ENCODE measurements at places on chromosomes 5 and 9.

DNA sequence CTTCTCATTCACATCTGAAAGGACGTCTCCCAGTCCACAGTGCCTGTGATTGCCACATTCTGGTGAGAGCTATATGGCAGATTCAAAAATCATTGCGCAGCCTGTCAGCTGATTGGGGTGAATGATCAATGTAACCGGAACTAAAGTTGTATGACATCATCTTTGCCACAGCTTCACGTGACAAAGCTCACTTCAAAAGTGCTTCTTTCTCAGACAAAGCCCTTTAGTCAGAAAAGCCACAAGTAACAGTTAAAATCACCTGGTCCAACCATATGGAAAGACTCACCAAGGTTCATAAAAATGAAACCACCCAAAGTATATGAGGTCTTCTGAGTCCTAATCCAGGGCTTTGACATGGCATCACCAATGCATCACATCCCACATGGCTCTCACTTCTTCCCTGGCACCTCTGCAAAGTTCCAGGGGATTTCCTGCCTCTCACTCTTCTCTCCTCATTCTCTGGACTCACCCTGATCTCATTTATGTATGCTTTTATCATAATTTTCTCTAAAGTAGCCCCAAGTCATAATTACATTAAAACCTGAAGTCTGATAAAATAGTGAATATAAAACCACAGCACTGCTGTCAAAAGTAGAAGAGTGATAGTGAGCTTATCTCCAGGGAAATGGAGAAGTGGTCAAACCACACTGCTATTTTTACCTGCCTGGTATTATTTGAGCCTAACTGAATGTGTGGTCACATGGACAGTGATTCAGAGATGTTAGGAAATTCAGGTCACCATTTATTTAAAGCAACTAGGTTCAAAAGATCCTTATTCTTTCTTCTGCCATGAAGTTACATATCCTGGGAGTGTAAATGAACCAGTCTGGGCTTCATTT is 193.1 kb upstream of the PTGER4 start:
- no peak for DNase-seq
- H3K27me3 ChIP-seq = no peaks in the 10 kb centered on the region
- H3K4me3 ChIP-seq = no peak overlapping the region
- no peaks in the 10 kb centered on the region for H3K36me3 ChIP-seq

- H3K4me1 ChIP-seq = no peaks in the 10 kb centered on the region
- no peak overlapping the region for H3K27ac ChIP-seq
- no peaks in the 10 kb centered on the region for H3K27me3 ChIP-seq
- H3K4me3 ChIP-seq = no peak overlapping the region
These were observed 296.6 kb downstream of the FBXL7 start for GRCh38 chr5:15796557-15796956.

DNA sequence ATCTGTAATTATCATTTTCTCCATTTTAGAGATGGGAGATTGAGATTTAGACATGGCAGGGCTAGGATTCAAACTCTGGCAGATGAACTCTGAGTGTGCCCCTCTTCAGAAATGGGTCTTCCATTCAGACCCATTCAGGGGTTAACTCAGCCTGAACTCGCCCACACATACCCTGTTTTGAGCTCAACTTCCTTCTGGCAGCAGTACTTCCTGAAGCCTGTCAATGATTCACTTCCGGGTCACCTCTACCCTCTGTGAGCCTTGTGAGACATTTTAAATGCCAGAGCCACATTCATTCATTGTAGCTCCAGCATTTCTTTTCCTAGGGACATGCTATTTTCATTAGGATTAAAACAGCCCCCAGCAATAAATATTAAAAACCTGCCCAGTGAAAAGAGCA is 209.3 kb upstream of the SLC24A2 start:
- no peaks in the 10 kb centered on the region for H3K4me1 ChIP-seq
- H3K27me3 ChIP-seq = no peaks in the 10 kb centered on the region
- no peak for DNase-seq
- H3K27ac ChIP-seq = no peak overlapping the region
- H3K4me3 ChIP-seq = no peak overlapping the region

GRCh38 chr5:33841891-33842290 is 49.9 kb downstream of the ADAMTS12 start:
- H3K4me3 ChIP-seq = no peak overlapping the region
- DNase-seq = no peak
- H3K36me3 ChIP-seq = no peaks in the 10 kb centered on the region
- H3K27ac ChIP-seq = no peak overlapping the region
- peaks cover 7% of the 10 kb centered on the region for H3K4me1 ChIP-seq

- no peaks in the 10 kb centered on the region for H3K36me3 ChIP-seq
- DNase-seq = no peak
- H3K27ac ChIP-seq = no peak overlapping the region
- peaks cover 5% of the 10 kb centered on the region for H3K4me1 ChIP-seq
- H3K4me3 ChIP-seq = no peak overlapping the region
These were observed 90.6 kb downstream of the PTCD2 start for GRCh38 chr5:72410688-72411295.

GRCh38 chr5:149374801-149375200 is 4.3 kb downstream of the IL17B start:
- DNase-seq = no peak
- H3K36me3 ChIP-seq = no peaks in the 10 kb centered on the region
- no peaks in the 10 kb centered on the region for H3K4me1 ChIP-seq
- no peaks in the 10 kb centered on the region for H3K27me3 ChIP-seq
- no peak overlapping the region for H3K27ac ChIP-seq

- H3K27ac ChIP-seq = no peak overlapping the region
- peaks cover 4% of the 10 kb centered on the region for H3K4me1 ChIP-seq
- H3K27me3 ChIP-seq = no peaks in the 10 kb centered on the region
- DNase-seq = no peak
- H3K4me3 ChIP-seq = no peak overlapping the region
These were observed 97.4 kb upstream of the ITGA1 start for GRCh38 chr5:52690236-52690768.

GRCh38 chr5:139131465-139131864 is 66.7 kb downstream of the SIL1 start:
- no peaks in the 10 kb centered on the region for H3K27me3 ChIP-seq
- no peaks in the 10 kb centered on the region for H3K36me3 ChIP-seq
- no peaks in the 10 kb centered on the region for H3K4me1 ChIP-seq
- H3K4me3 ChIP-seq = no peak overlapping the region

- no peaks in the 10 kb centered on the region for H3K36me3 ChIP-seq
- H3K4me1 ChIP-seq = no peaks in the 10 kb centered on the region
- H3K27me3 ChIP-seq = no peaks in the 10 kb centered on the region
- H3K4me3 ChIP-seq = no peak overlapping the region
These were observed 4.3 kb downstream of the LCP2 start for GRCh38 chr5:170293273-170293672.

DNA sequence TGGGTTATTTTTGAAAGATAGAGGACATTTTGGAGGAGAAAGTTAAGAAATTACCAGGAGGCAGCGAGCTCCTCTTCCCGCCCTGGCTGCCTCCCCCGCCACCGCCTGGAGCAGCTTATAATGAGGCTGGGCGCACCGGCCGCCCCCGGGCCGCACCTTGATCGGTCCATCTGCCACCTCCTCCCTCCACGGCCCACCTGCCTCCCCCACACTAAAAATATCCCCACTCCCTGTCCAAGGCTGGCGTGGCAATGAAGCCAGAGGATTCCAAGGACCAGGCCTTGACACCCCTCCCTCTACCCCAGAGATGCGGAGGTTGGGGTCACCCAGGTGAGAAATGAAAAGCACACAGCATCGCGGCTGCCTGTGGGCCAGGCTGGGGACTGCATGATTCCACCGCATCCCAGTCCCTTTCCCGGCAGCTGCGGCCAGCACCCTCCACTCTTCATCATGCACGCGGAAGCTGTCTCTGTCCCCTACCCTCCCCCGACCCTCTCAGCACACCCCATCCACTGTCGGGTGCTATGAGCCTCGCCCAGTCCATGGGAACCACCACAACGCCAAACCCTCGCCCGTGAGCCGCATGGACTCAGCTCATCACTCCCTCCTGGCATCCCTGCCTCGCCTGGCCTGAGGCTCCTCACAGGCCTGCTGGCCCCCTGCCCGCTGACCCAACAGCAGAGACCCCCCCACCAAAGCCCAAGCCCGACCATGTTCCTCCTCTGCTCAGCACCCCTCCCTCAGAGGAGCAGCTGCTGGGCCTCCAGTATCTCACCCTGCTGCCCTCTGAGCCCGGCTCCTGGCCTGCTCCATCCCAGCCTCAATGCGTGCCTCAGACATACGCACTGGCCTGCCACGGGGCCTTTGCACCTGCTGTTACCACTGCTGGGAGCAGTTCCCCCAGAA is 50.0 kb downstream of the SARDH start:
- peaks cover 35% of the 10 kb centered on the region for H3K4me1 ChIP-seq
- no peak overlapping the region for H3K4me3 ChIP-seq
- peak overlapping the region; percentile 67 for H3K27ac ChIP-seq
- H3K27me3 ChIP-seq = no peaks in the 10 kb centered on the region
- no peaks in the 10 kb centered on the region for H3K36me3 ChIP-seq
- no peak for DNase-seq

DNA sequence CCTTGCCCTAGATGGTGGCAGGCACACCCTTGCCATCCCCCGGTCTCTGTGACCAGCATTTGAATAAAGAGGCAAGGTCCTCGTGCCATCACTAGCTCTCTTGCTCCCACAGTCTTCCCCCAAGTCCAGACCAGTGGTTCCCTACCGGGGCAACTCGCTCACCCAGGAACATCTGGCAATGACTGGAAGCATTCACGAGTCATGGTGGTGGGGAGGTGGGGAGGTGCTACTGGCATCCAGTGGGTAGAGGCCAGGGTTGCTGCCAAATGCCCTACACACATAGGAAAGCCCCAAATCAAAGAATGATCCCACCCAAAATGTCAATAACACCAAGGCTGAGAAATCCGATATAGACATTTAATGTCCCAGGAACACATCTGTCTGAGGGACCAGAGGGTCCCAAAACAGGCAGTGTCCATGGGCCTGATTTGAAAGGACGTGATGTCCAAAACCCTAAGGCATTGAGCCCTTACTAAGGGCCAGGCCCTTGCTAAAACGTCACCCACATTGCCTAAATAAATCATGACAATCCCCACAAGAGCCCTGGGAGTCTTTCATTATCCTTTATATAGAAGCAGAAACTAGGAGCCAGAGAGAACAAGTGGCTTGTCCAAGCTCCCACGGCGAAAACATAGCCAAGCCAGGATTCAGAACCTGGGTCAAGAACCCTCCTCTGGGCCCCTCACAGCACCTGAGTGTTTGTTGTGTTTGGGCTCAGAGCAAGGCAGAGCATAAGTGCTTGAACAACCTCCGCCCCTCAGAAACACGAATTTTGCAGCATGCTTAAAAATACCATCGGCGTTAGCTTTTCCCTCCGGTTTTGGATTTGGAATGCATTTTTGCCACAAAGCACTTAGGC is 119.3 kb upstream of the WWC1 start:
- DNase-seq = no peak
- H3K4me3 ChIP-seq = no peak overlapping the region
- H3K27me3 ChIP-seq = no peaks in the 10 kb centered on the region
- H3K27ac ChIP-seq = no peak overlapping the region

DNA sequence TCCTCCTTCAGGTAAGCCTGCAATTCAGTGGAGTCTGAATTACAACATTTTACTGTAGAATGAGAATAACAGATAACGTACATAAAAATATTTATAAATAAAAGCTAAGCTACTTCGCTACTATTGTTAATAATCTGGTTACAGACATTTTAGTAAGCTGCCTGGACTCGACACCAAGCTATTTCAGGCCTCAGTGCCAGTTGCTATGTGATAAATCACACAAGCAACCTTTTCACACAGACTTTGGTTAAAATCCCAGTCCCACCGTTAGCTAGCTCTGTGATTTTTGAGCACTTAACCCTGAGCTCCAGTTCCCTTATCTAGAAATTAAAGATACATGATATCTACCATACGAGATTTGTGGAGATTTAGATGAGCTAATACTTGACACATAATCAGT is 99.9 kb downstream of the RFK start:
- no peaks in the 10 kb centered on the region for H3K4me1 ChIP-seq
- DNase-seq = no peak
- no peak overlapping the region for H3K4me3 ChIP-seq

DNA sequence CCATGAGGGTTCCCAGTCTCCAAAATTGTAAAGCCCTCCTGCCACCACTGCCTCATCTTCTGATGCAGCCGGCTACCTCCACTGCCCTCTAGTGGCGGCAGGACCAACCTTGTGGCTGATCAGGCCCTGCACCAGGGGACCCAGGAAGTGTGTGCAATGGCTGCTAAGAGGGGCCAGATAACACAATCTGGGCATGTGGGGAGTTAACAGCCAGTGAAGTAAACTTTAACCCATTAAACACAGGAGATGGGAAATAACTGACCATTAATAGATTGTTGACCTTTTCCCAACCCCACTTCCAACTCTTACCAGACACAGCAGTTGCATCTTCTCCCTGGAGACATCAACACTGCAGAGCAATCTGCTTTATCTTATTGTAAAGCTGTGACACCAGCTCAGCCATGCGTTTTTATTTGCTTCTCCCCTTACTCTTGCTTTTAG is 63.3 kb downstream of the FREM1 start:
- DNase-seq = peak; percentile 68
- no peak overlapping the region for H3K4me3 ChIP-seq
- no peaks in the 10 kb centered on the region for H3K36me3 ChIP-seq
- H3K4me1 ChIP-seq = no peaks in the 10 kb centered on the region

GRCh38 chr5:150556859-150557508 is 49.1 kb downstream of the NDST1 start:
- H3K4me1 ChIP-seq = peaks cover 12% of the 10 kb centered on the region
- H3K4me3 ChIP-seq = no peak overlapping the region
- H3K27me3 ChIP-seq = no peaks in the 10 kb centered on the region
- DNase-seq = no peak

DNA sequence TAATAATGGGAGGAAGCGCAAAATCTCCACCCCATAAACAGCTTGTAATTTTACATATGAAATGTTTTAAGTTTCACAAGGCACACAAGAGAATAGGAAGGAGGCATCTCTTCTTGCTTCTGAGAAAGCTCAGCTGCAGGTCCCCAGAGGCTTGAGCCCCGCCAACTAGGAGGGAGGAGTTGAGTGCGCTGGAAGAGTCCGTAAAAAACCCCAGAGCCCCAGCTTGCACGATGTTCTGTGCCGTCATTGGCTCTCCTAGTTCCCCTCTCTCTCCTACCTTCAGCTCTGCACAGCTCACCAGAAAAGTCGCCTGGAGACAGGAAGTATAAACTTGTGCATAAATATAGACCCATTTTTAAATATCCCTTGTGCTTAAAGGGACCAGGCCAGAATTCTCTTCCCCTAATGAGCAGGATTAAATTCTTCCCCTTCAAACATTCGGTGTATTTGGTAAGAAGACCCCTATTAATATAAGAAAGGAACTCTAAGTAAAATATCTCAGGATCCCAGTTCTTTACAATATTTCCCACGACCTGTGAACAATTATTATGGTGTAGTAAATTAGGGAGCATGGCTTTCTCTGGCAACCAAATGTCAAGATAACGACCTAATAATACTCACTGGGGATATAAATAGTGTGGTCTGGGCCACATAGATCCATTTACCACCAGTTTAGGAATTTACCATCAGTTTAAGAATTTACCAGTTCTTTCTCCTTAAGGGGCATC is 13.7 kb downstream of the GLRX start:
- no peak overlapping the region for H3K4me3 ChIP-seq
- H3K4me1 ChIP-seq = peaks cover 47% of the 10 kb centered on the region
- no peak overlapping the region for H3K27ac ChIP-seq
- H3K27me3 ChIP-seq = no peaks in the 10 kb centered on the region

All from Caco-2 (cell line).